Osteoblast (primary cell): ENCODE measurements at places on chromosomes 5 and 9. TPM values are rescaled to one million over a fixed set of nuclear protein-coding genes. Genes with fewer than 3 reads are reported as not detected.
A peak's percentile ranks its signal among the peaks of the same experiment; 100 is the strongest.

ERAP2 gene
- 5.6 and 84.7 TPM in 2 replicates for total RNA-seq

LMX1B gene
- under 0.01 TPM in 2 replicates for total RNA-seq

WDR36 gene
- total RNA-seq: 44.5 and 44.8 TPM in 2 replicates

NDUFA8 gene
- total RNA-seq: 17.0 and 18.3 TPM in 2 replicates

IFNA2 gene
- total RNA-seq: not detected in 2 replicates

PRR16 gene
- total RNA-seq: 30.4 and 36.2 TPM in 2 replicates

SLC22A4 gene
- total RNA-seq: 2.9 and 3.8 TPM in 2 replicates

NTNG2 gene
- total RNA-seq: 9.4 and 13.0 TPM in 2 replicates

TEX48 gene
- not detected in 2 replicates for total RNA-seq

DNA sequence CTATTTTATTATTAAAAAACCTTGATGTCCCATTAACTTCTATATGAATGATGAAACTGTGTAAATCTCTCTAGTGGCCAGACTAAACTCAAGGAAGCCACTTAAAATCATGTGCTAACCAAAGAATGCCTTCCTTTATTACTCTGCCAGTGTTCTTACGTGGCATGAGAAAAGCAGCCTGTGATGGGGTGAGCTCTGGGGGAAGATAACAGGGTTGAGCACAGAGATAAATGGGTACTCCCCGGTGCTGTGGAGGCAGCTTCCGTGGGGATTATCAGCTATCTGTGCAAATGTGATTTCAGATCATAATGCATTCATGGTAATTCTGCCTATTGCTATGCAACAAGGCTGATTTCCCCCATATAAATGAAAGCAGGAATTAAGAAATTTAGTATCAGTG lies 181.3 kb downstream of the CAVIN4 start:
- H3K4me1 ChIP-seq: no peaks in the 10 kb centered on the region
- H3K27me3 ChIP-seq: no peaks in the 10 kb centered on the region
- DNase-seq: no peak
- no peaks in the 10 kb centered on the region for H3K36me3 ChIP-seq

DNA sequence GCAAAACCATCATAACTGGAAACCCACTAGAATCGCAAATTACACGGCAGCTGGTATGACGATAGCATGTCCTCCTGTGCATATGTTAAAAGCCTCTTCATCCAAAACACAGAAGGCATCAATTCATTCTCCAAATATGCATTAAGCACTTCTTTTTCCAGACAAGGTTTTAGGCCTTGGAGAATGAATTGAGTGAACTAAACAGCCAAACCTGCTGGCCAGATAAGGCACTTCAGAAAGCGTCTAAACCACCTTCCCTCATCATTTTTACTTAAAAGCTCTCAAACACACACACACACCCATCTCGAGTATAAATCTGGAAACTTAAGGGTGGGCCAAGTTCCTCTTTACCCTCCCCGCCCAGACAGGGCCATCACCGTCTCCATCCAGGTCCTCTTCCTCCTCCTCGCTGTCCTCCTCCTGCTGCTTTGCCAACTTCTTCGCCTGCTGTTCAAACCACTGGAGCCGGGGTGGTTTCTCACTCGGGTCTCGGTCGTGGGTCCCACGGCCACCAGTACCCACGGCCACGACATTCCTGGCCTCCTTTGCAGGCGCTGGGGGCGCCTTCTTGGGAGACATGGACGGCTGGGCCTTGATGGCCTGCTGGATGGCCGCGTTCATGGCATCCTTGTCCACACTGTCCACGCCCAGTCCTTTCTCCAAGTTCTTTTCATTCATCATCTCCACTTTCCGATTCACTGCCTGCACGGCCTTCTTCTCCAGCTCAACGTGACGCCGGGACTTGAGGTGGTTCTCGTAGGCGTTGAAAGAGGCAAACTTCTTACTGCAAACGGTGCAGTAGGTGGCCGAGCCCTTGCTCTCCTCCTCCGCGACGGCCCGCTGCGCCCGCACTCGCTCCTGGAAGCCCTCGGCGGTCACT lies 696 bp downstream of the ZNF622 start:
- H3K27ac ChIP-seq: peak overlapping the region; percentile 80
- no peak for DNase-seq
- H3K4me1 ChIP-seq: peaks cover 54% of the 10 kb centered on the region
- no peaks in the 10 kb centered on the region for H3K27me3 ChIP-seq
- H3K36me3 ChIP-seq: peaks cover 34% of the 10 kb centered on the region

DNA sequence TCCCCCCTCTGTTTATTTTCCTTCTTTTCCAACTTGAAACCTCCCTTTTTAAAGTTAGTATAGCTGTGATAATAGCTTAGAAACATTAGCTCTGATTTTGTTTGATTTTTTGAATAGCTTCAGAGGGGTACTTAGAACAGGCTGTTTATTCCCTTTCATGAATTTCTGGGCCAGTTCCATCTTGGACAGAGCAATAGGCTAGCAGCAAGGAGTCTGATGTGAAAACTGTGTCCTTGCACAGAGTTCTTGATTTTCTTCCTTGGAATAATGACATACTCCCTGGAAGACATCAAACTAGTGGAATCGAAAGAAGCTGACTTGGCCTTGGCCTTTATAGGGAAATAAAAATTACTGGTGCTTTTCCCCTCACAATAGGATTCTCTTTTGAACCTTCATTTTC lies 32.9 kb downstream of the NTRK2 start:
- no peaks in the 10 kb centered on the region for H3K4me1 ChIP-seq
- H3K27ac ChIP-seq: no peak overlapping the region
- no peaks in the 10 kb centered on the region for H3K27me3 ChIP-seq

DNA sequence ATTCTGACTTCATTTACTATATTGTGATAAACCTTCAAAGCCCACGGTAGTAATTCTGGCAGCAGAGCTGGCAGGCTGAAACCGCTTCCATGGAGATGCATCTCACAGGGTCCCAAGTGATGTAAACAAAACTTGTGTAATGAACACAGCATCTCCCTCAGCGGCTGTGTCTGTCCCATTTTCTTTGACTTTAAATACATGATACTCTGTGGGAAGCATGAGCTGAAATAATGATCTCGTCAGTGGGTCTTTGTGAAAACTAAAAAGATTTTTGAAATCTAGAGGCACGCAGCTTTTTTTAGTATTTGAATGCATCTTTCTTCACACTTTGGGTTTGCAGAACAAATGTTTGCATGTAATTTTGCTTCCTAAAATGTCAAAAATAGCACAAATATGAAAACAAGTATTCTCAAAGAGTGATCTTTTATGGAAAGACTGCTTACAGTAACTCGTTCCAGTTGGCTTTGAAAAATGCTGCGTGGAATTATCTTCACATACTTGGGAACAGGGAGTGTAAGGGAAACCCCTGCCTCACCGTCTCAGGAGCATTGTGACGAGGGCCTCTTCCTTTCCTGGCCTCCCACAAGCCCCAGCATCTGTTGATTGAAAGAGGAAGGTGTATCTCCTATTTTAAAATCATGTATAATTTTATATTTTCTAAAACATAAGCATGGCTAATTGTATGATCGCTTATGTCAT lies 18.1 kb upstream of the LPCAT1 start:
- H3K27ac ChIP-seq: no peak overlapping the region
- H3K27me3 ChIP-seq: peaks cover 6% of the 10 kb centered on the region
- no peak overlapping the region for H3K4me3 ChIP-seq
- peak; percentile 77 for DNase-seq

DNA sequence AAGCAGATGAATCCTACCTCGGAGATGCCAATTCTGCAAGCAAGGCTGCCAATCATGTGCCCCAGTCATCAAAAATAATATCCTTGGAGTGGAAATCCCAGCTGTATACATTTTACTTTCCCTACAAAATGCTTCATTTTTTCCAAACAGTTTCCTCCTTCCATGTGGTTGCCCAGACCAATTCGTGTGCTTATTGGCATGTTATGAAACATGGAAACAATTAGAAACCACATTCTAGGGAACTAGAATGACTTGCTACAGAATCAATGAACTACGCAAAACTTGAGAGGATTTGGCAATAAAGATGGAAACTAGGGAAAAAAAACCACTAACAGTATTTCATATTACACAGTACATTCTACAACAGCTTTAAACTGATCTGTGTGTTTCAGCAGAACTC lies 584.5 kb upstream of the DMAC1 start:
- H3K27ac ChIP-seq: no peak overlapping the region
- H3K4me1 ChIP-seq: no peaks in the 10 kb centered on the region
- H3K4me3 ChIP-seq: no peak overlapping the region
- H3K36me3 ChIP-seq: no peaks in the 10 kb centered on the region
- H3K27me3 ChIP-seq: no peaks in the 10 kb centered on the region

DNA sequence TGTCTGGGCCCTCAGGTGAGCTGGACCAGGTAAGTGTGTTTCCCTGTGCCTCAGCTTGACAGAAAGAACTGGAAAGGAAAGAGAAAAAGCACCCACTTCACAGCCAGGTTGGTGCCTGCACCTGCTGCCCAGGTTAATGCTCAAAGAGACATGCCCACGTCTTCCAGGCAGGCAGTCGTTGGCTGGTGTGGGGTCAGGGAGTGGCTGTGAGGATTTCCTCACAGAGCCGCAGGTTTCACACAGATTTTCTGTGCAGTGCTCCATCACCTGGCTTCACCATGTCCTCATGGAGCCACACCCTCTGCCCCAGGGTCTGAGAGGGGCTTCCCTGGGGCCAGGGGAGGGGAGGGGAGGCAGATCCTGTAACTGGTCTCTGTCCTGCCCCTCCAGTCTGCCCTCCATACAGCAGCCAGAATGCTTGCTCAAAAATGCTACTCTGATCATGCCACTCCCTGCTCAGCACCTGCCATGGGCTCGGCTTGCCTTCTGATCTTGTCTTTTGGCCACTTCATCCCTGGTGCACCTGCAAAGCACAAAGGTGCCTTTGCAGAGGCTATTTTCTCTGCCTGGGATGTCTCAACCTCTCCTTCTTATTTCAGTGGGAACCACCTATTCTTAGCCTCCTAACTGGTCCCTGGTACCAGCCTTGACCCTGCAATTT lies 82.5 kb upstream of the UBTD2 start:
- H3K27me3 ChIP-seq: no peaks in the 10 kb centered on the region
- peaks cover 26% of the 10 kb centered on the region for H3K36me3 ChIP-seq
- H3K27ac ChIP-seq: no peak overlapping the region
- H3K4me3 ChIP-seq: no peak overlapping the region

GRCh38 chr5:39946356-39947045 lies 521.7 kb upstream of the DAB2 start:
- no peak for DNase-seq
- peaks cover 9% of the 10 kb centered on the region for H3K4me1 ChIP-seq
- H3K4me3 ChIP-seq: no peak overlapping the region
- H3K36me3 ChIP-seq: no peaks in the 10 kb centered on the region

GRCh38 chr5:40082313-40082712 lies 597.4 kb upstream of the PTGER4 start:
- H3K4me1 ChIP-seq: no peaks in the 10 kb centered on the region
- DNase-seq: peak; percentile 31
- no peak overlapping the region for H3K27ac ChIP-seq
- no peaks in the 10 kb centered on the region for H3K27me3 ChIP-seq
- no peak overlapping the region for H3K4me3 ChIP-seq

DNA sequence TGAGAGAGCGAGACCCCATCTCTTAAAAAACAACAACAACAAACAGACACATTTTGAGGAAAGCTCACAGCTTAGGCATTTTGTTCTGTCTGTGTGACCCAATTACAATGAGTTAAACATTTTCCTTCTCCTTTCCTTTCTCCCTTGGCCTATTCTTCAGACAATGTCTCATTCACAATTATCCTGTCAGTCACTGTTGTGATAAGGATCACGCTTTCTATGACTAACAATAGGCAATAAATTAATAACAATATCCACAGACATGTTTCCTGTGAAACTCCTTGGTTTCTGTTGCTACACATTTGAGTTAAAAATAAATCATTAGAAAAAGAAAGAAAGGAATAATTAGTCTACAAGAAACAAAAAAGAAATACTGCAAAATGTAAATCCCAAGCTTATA lies 19.8 kb upstream of the CARTPT start:
- no peak overlapping the region for H3K4me3 ChIP-seq
- no peaks in the 10 kb centered on the region for H3K4me1 ChIP-seq
- H3K36me3 ChIP-seq: no peaks in the 10 kb centered on the region

DNA sequence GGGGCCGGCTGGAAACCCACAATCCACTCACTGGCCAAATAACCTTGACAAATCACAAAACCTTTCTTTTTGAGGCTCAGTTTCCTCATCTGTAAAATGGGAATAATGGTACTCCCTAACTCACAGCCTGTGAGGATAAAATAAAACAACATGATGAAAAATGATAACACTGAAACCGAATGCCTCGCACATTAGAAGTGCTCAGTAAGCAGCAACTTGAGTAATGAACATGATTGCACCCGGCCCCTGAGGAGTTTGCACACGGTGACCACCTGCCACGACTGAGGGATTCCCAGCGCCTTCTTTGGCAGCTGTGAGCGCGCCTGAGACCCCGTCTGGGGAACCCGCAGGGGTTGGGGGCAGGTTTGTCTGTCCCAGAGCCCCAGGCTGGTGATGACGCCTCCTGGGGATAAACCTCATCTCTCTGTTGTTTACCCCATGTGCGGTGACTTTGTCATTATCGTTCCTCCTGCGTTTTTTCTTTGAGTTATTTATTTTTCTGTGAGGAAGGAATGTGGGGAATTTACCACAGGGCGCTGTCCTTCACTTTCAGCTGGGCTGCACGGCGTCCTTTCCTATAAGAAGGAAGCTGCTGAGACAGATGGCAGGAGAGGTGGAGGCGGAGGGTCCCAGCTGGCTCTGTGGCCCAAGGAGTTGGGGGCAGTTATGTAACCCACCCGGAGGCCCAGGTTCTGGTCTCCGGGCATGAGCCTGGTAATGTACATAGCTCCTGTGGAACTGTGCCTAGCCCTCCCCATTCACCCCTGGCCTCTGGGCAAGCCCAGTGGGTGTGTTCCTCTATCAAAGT lies 3.0 kb upstream of the SYNPO start:
- DNase-seq: peak; percentile 92
- peaks cover 66% of the 10 kb centered on the region for H3K4me1 ChIP-seq
- H3K36me3 ChIP-seq: no peaks in the 10 kb centered on the region
